WTC11 (cell line): ENCODE measurements at places on chromosomes 12 and 14. TPM values are rescaled to one million over a fixed set of nuclear protein-coding genes. Genes with fewer than 3 reads are reported as not detected.

C1R gene
- total RNA-seq, result 8.4 to 9.8 TPM (median 8.9 TPM) in 3 replicates

TPH2 gene
- 0.55 to 0.83 TPM (median 0.64 TPM) in 3 replicates for total RNA-seq

DNA sequence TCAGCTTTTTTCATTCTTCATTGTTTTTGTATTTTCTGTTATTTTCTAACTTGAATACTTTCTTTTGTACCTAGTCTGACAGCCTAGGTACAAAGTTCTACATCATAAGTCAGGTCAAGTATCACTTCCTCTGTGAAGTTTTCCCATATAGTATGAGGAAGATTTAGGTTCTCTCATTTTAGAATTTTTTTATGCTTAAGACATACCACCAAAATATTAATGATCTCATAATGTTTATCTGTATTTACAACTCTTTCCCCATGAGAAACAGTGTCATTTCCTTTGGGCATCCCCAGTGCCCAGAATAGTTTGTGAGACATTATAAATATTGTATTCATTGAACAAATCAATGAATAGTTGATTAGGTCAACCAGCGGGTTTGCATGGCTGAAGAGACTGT, 3.1 kb upstream of the ATF7IP start:
- H3K4me3 ChIP-seq, result no peak overlapping the region
- H3K36me3 ChIP-seq, result peaks cover 14% of the 10 kb centered on the region
- peaks cover 6% of the 10 kb centered on the region for H3K4me1 ChIP-seq
- H3K27me3 ChIP-seq, result no peaks in the 10 kb centered on the region
- no peak for DNase-seq

- peaks cover 43% of the 10 kb centered on the region for H3K4me1 ChIP-seq
- no peaks in the 10 kb centered on the region for H3K27me3 ChIP-seq
- no peak for DNase-seq
- H3K36me3 ChIP-seq, result no peaks in the 10 kb centered on the region
- H3K4me3 ChIP-seq, result no peak overlapping the region
Observed at GRCh38 chr14:76985540-76986230, 42.8 kb downstream of the IRF2BPL start.

GRCh38 chr14:74952697-74953484, 2.5 kb downstream of the PGF start:
- H3K27ac ChIP-seq, result no peak overlapping the region
- peaks cover 15% of the 10 kb centered on the region for H3K27me3 ChIP-seq
- H3K4me1 ChIP-seq, result peaks cover 12% of the 10 kb centered on the region

DNA sequence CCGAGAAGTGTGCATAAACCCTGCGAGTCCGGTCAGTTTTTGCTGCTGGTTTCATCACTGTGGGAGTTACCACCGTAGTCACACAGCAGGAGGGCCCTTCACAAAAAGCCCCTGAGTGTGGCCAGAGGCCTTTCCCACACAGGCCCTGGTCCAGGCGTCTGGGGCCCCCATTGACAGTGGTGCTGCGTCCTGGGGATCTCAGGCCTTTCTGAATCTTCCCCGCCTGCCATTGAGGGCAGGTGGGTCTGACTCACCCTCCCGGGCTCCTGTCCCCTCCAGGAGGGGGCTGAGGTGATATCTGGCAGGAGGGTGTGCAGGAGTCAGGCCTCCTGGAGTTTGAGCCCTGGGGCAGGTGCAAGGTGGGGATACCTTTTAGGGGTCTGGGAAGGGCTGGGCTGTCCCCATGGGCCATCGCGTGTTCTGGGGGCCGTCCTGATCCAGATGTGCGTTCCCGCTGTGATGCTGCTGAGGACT, 358.5 kb downstream of the TMEM121 start:
- no peaks in the 10 kb centered on the region for H3K4me1 ChIP-seq
- no peak for DNase-seq
